ENCODE measurements at places on chromosomes 1 and 21.

GRCh38 chr21:21084179-21084578 lies 86.0 kb downstream of the NCAM2 start:
- DNase-seq: no peak

GRCh38 chr1:202697038-202697437 lies 13.2 kb downstream of the SYT2 start:
- no peak for DNase-seq

- DNase-seq: no peak
Observed at GRCh38 chr1:161304927-161305866, 4.6 kb downstream of the MPZ start.

- DNase-seq: no peak
Observed at GRCh38 chr1:168097921-168098528, 38.7 kb downstream of the GPR161 start.

DNA sequence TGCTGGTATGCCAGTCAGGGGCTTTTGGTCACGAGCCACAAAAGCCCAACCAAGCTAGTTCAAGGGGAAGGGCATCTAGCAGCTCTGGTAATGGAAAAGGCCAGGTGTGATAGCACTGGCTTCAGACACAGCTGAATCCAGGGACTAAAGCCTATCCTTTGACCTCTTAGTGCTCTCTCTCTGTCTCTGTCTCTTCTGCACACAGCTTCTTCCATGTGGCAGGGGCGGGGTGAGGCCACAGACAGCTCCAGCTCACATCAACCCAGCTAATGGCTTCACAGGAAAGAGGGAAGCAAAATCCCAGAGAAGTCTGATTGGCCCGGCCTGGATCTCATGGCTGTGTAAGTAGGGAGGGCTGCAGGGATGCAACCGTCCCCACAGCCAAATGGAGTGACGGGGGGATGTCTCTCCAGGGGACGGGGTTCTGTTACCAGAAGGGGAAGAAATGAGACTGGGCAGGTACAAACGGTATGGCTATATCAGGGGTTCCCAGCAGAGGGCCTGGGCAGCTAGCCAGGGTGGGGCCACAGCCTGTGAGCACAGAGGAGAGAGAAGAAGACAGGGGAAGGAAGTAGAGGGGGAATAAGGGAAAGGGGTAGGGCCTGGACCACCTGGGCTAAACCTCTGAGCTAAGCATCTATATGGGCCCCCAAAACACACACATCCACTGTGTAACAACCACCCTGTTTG lies 42.4 kb downstream of the FBXO2 start:
- no peak for DNase-seq

GRCh38 chr1:36204347-36204909 lies 19.8 kb upstream of the THRAP3 start:
- DNase-seq: no peak

DNA sequence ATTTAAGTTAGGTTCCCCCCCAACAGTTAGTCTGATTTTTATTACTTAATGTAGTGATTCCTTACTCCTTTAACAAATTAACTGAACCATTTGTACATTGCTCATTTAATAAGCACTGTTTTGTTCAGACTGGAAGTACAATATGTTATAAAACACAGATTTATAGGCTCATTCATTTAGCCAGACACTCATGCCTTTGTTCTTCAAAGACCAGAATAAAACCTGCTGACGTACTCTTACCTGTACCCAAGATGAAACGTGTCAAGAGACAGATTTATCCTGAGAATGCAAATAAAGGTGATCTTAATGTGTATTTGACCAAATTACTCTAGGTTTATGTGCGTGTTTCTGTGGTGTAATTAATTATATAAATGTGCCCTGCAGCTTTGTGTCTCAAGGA lies 92.8 kb downstream of the INTS7 start:
- DNase-seq: no peak

- DNase-seq: no peak
Observed at GRCh38 chr1:188937965-188938551, 1539.6 kb downstream of the BRINP3 start.

- DNase-seq: no peak
Observed at GRCh38 chr1:102783487-102783886, 324.8 kb downstream of the COL11A1 start.

DNA sequence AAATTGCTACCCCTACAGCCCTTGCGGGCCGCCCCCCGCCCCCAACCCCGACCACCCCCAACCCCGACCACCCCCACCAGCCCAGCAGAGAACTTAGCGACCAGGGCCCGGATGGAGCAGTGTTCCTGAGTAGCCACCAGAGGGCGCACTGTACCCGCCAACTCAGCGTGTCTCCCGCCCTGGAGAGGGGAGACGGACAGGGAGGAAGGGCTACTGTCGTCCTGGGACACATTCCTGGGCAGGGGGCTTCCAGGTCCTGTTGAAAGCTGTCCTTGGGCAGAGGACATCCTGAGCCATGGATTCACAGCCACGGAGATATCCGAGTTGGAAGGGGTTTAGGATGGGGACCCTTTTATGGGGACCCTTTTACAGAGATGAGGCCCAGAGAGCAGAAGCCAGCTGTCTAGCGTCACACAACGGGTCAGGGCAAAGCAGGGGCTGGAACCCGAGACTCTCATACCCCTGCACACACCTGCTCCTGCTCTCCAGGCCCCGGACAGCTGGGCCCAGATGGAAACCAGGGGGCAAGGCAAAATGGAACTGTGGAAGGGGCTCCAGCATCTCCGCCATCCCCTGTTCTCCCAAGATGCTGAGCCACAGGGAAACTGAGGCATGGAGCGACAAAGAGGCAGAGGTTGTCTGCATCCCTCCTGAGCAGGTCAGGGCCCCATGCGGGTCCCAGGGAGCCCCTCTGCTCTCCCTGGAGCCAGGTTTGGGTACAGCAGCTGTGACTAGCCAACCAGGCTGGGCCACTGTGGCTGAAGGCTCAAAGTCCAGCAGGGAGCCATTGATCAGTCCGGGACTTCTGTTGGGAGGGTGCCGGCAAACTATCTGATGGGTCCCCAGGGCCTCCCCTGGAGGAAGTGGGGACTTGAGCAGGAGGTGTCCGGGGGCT lies 25.0 kb upstream of the LAPTM5 start:
- peak; percentile 30 for DNase-seq

DNA sequence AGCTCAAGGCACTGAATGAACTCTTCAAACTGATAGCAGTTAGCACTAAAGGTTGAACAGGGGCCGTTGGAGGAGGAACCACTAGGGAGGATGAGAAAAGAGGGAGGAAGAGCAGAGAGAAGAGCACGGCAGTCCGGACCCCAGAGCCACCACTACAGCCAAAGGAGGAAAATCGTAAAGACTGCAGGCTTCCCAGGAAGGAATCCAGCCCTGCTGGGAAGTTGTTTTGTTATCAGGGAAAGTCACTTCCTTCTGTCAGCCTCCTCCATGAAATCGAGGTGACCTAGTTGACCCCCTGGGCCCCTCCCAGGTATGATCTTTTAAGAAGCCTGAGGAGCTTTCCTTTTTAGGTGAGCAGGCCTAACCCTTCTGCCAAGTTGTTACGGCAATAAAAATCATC lies 88.2 kb downstream of the PBX1 start:
- no peak for DNase-seq

- DNase-seq: no peak
Observed at GRCh38 chr1:184802354-184803179, 47.9 kb upstream of the EDEM3 start.
